Activated CD4-positive, alpha-beta T cell treated with anti-CD3 and anti-CD28 coated beads, Interleukin-2, amount 10 ng/mL, durations not matched to agents 7 days and 5 days (primary cell): ENCODE measurements at places on chromosomes 6 and 20.

- DNase-seq = no peak
Observed at GRCh38 chr6:83844170-83844569, 9.0 kb upstream of the RIPPLY2 start.

DNA sequence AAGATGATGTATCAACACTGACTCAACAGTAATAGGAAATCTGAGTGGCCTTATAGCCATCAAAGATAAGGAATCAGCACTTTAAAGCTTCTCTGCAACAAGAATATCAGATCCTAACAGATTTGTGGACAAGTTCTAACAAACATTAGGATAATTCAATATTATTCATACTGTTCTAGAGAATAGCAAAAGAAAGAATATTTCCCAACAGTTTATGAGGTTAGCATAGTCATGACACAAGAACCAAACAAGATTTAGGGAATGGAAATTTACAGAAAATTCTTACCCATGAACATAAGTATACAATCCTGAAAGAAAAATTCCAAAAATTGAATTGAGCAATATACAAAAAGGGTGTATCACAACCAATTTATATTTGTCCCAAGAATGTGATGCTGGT lies 64.3 kb upstream of the BTBD3 start:
- DNase-seq = no peak

DNA sequence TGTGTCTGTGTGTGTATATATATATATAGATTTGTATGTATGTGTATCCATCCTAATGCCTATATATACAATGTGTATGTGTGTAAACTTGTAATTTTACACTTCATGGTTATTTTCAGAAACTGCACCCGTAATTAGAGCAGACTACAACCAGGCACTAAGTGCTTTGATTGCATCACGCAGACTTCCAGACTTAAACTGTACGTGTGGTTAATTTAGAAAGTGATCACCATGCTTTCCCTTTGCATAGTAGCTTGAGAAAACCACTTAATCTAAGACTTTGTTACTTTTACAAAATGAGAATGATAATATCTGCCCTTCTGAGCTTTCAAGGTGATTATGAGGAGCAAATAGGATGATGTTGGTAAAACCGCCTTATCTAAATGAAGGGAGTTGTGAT lies 50.1 kb upstream of the E2F3 start:
- no peak for DNase-seq

DNA sequence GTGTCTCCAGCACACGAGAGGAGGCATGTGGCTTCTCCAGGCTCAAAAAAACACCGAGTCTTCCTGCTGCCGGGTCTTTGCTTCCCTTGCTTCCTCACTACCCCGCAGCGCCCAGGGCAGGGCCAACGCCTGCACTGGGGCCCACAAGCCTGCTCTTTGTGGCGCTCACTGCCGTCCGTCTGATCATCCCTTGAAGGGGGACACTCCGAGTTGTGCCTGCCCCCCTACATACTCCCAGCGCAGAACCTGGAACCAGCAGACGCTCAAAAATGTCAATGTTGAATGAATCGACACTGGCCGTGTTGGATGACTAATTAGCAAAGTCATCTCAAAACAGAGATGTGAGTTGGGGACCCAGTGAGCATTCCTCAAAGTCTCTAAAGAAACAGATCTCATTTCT lies 8.1 kb upstream of the ARFGAP1 start:
- DNase-seq = no peak

DNA sequence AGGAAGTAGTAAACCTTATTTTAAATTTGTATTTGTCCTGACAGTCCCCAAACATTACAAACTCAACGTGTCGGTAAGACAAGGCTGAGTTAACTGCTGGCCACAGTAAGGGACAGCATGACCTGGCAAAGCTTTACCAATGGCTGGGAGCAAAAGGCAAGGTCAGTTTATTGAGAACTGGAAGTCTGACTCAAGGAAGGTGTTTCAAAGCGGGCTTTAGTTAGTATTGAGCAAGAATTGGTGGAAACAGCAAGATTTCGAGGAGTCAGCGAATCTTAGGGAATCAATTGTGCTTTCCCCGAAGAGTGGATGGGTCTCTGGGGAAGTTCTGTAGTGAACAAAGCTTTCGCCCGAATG lies 885 bp upstream of the GZF1 start:
- no peak for DNase-seq

DNA sequence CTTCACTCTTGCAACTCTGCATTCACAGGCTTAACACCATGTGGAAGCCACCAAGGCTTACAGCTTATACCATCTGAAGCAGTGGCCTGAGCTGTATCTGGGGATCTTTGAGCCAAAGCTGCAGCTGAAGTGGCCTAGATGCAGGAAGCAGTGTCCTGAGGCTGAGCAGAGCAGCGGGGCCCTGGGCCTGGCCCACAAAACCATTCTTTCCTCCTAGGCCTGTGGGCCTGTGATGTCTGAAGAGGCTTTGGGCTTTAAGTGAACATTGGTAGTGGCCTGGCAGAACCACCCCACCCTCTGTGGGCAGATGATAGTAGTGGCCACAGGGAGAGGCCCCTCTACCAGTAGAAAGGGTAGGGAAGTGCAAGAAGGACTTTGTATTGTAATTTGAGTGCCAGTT lies 6.9 kb upstream of the PREP start:
- no peak for DNase-seq
